ENCODE measurements at places on chromosomes 12 and 14.

DNA sequence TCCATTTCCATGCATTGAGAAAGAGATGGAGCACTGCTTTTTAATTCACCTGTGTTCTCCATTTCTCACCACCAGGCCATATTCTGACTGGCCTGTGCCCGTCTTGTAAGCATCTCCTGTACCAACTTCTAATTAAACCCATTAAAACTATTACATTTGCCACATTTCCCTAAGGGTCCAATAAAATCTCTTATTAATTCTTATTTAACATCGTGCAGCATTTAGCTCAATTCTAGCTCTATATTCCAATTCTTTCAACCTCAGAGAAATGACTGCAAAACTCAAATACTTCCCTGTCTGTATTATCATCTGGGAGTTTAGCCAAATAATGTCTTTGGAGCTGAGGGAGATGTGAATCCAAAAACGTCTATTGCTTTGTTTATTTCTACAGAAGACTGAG, 495.4 kb upstream of the TMEM132C start:
- no peak for DNase-seq

GRCh38 chr12:69884386-69884785, 59.4 kb downstream of the MYRFL start:
- DNase-seq: no peak

DNA sequence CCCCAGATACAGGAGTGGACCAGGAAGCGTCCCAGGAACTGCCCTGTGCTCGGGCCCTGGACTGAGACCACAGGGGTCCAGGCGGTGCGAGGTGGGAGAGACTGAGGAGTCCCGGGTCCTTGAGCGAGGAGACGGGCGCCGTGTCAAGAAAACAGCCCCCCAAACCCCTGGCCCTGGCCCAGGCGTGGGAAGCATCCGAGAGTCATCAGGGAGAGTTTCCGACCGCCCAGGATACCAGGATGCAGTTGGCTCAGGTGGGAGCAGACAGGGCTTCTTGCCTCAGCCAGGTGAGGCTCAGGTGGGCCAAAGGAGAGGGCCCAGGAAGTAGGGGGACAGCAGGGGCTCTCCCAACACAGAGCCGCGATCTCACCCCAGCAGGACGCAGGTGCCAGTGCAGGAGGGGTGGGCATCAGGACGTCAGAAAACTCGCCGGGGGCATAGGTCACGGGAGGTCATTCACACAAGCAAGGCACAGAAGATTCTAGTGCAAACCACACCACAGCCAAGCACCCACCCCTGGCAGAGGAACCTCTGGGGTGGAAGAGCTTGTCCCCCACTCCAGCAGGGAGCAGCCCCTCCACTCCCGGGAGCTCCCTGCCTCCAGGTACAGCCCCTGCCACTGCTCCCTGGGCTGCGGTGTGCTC, 102.5 kb upstream of the EIF5 start:
- no peak for DNase-seq

DNA sequence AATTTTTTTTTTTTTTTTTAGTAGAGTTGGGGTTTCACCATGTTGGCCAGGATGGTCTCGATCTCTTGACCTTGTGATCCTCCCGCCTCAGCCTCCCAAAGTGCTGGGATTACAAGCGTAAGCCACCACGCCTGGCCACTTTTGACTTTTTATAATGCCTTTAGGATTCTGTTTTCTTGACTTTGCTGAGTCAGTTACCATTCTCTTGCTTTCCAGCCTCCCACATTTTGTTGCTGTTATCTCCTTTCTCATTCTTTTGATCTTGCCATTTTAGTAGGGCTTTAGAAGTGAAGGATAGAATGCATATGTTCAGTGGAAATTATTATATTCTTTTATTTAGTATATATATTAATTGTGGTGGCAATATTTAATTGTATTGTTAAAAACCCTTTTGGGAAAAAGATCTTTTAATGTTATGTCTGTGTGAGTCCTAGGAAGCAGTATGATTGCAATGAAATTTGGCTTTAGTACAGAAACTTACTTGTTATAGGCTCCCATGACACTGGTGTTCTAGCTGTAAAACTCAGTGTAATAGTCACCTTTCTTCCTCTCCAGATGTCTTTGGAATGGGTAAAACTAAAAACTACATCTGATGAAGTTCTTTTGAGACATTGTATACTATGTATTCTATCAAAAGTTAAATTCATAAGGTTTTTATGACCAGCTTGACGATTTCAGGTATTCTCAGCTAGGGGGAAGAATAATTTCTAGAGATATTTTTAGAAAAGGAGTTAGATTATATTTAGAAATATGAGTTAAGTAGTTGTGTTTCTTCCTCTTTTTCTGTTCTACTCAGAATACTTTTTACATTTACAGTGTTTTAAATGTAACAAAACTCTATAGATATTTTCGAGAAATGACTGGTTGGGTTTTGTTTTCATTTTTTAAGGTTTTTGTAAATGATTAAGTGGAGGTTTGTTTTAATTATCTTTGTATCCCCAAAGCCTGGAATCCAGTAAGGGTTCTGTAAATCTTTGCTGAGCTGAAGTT, 74.7 kb downstream of the APAF1 start:
- DNase-seq: no peak

GRCh38 chr14:75609606-75610475, 31.4 kb downstream of the FLVCR2 start:
- no peak for DNase-seq

DNA sequence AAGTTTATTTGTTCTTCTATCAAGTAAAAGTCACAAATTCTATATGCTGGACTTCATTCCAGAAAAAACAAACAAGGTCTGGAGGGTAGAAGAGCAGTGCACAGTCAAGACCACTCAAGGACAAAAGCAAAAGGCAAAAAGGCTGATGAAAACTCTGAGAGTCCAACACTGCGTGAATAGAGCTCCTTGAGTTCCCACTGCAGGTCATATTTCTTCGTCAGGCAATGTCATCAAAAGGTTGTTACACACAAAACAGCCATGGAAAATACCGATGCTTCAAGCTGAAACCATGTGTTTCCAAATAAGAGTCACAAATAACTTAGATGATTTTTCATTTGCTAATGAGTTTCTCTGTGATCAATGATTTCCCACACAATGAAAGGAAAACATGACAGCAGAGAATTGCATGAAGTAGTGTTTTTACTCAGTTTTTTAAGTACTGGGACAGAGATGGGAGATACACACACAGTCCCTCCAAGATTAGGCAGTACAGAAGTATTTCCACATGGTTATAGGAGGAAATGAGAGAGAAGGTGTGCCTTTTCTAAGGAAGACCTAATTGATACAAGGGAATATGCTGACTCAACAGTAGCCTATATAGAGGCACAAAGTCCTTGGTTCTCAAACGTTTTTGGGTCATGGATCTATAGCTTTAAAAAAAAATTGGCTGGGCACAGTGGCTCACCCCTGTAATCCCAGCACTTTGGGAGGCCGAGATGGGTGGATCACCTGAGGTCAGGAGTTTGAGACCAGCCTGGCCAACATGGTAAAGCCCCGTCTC, 177.7 kb downstream of the MED13L start:
- no peak for DNase-seq

GRCh38 chr12:128938886-128939285, 85.6 kb downstream of the GLT1D1 start:
- no peak for DNase-seq

DNA sequence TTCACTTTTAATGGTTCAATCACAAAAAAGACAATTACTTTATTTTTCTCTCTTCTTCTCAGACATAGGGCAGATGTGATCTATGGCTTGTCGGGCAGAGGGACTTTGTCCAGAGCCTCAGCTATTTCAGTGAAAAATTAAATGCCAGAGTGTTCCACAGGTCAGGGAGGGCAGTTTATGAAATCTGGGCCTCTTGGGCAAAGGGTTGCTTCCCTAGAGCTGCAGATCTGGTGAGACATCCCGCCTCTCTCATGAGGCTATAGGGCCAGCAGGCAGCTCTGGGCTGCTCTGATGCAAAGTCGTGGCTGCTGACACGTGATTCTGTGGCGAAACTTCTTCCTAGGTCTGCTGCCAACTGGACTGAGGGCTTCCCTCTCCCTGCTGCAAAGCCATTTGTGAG, 6.0 kb downstream of the CLMN start:
- DNase-seq: no peak

DNA sequence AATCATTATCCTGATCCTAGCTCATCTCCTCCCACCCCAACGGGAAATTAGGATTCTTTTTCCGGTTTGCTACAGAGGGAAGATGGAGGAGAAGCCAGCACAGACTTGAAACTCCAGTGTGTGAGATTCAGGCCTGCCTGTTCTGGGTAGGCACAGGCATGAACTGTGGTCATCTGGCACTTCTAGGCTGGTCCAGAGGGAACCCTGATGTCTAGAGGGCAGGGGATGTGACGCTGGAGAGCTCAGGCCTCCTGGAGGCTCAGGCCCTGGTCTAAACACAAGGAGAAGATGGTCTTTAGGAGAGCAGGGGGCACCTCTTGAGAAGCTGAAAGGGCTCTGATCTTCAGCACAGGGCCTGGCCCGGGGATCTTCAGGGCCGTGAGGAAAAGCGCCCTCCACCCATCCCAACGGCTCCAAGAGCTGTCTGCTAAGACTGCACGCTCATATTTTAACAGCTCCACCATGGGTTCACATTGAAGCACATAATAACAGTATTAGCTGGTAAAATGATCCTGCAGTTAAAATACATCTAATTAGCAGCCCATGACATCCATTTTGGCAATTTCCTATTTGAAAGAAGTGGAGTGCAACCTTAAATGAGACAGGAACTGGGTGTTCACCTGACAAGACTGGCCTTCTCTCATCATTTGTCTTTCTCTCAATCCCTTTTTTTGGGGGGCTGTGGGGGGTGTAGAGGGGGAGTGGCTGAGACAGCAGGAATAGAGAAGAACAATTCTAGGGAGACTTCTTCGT, 35.4 kb downstream of the BCL11B start:
- no peak for DNase-seq
